ENCODE measurements at places on chromosomes 2 and 18.

- no peak for DNase-seq
These were observed 48.3 kb downstream of the DLGAP1 start for GRCh38 chr18:4406856-4407255.

DNA sequence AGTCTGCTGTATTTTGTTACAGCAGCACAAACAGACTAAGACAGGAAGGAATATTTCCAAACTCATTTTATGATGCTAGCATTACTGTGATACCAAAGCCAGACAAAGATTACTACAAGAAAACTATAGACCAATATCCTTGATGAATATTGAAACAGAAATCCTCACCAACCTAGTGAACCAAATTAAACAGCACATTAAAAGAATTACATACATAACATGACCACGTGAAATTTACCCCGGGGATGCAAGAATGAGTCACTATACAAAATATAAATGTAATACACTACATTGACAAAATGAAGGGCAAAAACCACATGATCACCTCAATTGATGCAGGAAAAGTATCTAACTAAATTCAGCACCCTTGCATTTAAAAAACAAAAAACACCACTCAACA is 112.6 kb downstream of the CHN1 start:
- no peak for DNase-seq

DNA sequence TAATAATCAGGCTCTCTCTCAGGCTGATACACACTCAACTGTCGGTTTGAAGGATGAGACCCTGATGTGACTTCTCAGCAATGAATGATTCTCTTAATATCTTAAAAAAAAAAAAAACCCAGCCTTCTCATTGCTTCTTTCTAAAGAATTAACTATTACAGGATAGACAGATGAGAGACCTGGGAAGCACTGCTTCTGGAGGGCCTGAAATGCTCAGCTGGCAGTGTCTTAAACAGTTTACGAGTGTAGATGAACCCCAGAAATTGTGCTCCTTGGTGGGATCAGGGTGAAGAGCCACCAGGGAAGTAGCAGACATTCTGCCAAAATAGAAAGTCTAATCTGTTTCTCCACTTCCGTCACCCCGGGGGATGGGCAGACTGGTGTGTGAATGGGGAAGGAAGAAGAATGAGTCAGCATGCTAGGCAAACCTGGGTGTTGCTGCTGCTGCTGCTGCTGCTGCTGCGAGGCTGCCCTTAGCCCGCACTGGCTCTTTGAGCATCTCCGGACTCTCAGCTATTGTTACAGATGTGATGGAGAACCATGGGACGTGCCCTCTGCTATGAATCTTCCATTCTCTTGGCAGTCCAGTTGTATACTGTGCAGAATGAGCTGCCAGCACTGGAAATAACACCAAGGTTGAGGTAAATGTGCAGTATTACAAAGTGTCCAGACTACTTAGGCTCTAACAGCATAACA is 158.4 kb downstream of the SETBP1 start:
- DNase-seq, result peak; percentile 52

GRCh38 chr2:24912986-24913385 is 7.1 kb downstream of the ADCY3 start:
- DNase-seq, result no peak

- peak; percentile 18 for DNase-seq
These were observed 107.1 kb downstream of the CSRNP3 start for GRCh38 chr2:165576409-165577154.

GRCh38 chr2:127280693-127281092 is 13.3 kb downstream of the ERCC3 start:
- no peak for DNase-seq

GRCh38 chr18:79801641-79802040 is 3.9 kb downstream of the KCNG2 start:
- no peak for DNase-seq

- peak; percentile 40 for DNase-seq
These were observed 2.3 kb downstream of the CYRIA start for GRCh38 chr2:16663121-16663905.

DNA sequence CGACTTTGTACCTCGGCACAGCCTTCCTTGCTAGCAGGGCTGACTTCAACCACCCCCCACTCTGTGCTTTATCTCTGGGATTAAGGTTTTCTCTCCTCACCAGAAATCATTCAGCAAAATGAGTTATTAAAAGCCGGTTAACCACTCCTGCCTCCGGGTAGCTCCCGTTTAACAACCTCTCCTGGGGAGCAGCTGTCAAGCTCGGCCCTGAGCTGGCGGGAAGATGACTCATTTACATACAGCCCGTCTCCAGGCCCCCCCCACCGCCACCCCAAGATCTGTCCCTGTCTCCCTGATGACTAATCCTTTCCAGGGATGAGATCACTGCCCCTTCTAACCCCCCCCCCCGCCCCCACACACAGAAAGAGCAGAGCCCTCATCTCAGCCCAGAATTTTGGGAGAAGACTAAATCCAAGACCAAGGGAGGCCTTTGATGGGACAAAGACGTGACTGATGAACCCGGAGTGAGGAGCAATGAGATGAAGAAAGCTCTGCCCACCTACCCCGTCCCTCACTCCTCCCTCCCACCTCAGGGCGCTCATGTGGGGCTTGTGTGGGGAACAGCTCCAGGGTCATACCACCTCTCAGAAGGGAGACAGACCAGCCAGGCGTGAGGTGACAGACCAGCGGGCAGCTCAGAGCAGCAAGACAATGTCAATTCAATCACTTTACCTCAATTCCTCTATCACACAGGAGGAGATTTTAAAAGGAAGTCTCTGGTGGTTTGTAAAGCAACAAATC is 131.4 kb downstream of the MSH2 start:
- no peak for DNase-seq

GRCh38 chr2:221005338-221005737 is 566.8 kb downstream of the EPHA4 start:
- DNase-seq, result no peak

DNA sequence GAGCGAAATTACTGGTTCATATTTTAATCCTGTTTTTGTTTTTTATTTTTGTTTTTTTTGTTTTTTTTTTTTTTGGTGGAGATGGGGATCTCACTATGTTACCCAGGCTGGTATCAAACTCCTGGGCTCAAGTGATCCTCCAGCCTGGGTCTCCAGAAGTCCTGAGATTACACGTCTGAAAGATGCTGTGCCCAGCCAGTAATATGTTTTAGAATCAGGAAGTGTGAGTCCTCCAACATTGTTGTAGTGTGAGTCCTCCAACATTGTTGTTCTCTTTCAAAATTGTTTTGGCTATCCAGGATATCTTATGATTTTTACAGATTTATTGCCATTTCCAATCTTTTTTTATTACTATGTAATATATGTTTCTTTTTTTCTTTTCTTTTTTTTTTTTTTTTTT is 23.1 kb downstream of the TPRKB start:
- DNase-seq, result no peak

DNA sequence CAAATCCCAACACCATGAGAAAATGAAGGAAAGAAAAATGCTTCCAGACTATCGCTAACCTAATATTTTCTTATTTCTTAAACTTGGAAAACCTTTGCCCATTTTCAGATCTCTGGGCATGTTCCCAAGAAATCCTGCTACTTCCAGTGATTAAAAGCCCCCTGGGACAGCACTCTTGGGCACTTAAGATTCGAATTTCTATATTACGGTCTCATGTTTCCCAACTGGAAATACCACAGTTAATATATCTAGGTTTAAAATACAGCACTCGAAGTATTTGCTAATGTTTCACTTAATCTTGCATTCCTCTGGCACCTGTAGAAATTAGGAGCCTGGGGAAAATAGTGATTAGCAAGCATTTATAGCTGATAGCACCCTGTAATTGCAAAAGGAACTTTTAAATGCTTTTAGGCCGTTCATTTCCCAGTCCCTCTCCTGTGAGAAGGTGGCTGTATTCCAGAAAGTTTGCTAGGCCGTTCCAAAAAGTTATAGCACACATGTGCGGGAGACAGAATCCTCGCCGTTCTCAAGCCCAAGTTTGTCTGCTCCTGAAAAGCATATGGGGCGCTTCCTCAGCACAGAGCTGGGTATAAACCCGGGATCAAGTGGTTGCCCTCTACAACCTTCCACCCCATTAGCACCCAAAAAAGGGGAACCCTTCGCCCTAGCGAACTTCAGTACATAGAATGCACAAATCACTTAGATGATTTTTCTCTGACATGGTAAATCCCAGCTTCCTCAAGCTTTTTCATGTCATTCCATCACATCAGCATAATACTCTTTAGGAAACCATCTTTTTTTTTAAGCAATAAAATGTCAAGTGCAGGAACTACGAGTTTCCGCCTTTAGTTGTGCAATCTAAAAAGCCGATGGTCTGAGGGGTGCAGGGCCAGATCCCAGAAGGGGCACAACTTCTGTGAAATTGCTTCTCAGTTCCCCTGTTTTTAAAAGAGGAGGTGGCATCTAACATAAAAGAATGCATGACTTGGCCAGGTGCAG is 60.6 kb downstream of the DIPK1C start:
- DNase-seq, result no peak

DNA sequence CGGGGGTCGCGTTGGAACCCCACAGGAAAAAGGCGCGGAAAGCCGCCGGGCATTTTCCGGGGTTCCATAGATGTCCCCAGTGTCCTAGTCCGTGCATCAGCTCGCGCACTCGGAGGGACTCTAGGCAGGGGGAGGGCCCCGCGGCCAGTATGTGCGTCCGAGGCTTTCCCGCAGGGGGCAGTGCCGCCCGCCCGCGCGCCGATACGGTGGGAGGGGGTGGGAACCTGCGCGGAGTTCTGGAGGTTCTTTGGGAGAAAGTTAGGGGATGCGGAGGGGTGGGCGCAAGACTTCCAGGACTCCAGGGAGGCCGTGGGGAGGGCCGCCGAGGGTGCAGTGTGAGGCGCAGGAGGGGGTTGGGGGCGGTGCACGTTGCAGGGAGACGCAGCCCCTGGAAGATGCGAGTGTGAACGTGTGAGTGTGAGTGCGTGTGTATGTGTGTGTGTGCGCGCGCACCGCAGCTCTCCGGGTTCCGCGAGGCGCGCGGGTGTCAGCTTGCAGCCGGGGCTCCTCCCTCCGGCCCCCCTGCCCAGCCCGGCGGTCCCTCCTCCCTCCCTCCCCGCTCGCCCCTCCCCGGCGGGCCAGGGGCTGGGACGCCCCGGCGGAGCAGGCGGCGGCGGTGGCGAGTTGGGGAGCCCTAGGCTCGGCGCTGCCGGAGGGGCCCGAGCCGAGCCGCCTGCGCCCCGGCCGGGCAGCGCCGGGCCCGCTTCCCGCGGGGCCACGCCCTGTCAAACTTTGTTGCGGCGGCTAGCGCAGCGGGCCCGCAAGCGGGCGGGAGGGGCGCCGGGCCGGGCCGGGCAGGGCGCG is at the start of gene TCF7L1:
Gene TCF7L1 (plus strand): TSS at position 559 of the 804 bp plus-strand sequence. CDS start 293 bp downstream, outside the sequence.
- no peak for DNase-seq

- DNase-seq, result no peak
These were observed 336.5 kb upstream of the LRP1B start for GRCh38 chr2:142467321-142467720.

DNA sequence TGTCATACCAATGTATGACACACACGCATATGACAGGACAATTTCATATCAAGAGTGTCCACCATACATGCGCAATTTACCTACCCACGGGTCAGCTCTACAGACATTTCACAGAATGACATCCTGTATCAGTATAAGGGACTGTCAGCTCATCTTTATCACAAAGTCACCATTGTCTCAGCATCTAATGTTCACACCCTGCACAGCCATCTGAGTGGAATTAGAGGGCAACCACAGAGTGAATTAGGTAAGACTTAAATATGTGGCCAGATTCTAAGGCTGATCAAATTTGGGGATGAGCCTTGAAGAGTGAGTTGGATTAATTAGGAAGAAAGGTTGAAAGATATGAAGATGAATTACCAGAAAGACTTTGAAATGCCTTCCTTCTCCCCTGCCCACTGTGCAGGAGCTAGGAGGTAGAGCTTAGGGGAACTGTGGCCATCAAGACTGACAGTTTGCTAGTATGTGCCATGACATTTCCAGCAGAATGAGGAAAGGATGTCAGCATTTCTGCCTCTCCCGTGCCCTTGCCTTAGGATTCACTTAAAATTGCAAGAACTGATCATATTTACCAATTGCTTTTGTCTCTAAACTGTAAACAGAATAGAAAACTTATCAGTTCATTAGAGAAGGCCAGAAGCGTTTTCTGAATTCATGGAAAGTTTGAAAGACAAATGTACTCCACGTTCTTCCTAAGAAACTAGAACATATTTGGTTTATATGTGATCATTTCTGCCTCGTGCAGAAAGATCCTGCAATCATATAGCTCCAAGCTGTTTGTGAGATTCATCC is 121.1 kb downstream of the DDX1 start:
- DNase-seq, result no peak

- DNase-seq, result no peak
These were observed 181.5 kb upstream of the ZFP36L2 start for GRCh38 chr2:43407935-43408334.

GRCh38 chr2:16587601-16588000 is 78.0 kb downstream of the CYRIA start:
- DNase-seq, result no peak

- DNase-seq, result no peak
These were observed 40.3 kb upstream of the FBXO11 start for GRCh38 chr2:47946593-47946992.

DNA sequence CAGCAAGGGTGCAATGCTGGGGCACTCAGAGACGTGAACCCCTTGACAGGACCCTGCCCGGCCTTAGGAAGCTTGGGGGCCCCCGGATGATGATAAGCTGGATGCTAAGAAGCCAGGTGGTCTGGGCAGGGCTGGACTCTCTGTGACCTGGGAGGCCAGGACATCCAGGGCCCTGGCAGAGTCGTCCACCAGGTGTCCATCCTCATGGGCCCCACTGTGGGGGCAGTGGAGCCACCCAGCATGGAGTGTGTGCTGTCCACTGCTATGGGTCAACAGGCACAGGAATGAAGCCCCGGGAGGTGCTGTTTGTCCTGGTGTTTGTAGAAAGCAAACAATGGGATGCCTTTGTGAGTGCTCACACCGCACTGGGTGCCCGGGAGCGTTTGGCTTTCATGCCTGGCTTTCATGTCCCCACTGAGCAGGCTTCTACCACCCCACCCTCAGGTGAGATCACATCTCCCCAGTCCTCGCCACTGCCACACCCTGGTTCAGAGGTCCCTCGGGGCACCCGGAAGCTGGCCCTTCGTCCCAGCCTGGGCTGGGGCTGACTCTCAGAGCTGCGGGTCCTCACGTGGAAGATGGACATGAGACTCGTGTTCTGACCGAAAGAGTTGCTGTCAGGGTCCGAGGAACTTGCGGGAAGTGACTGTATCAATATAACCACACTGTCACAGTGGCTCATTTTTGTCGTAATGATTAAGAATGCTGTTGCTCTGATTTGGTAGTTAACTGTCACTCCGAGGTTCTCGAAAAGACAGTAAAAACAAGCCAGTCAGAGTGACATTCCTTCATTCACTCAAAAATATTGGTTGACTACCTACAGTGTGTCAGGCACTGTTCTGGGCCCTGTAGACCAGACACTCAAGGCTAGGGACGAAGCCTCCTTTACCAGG is 53.3 kb downstream of the INHBB start:
- DNase-seq, result no peak

DNA sequence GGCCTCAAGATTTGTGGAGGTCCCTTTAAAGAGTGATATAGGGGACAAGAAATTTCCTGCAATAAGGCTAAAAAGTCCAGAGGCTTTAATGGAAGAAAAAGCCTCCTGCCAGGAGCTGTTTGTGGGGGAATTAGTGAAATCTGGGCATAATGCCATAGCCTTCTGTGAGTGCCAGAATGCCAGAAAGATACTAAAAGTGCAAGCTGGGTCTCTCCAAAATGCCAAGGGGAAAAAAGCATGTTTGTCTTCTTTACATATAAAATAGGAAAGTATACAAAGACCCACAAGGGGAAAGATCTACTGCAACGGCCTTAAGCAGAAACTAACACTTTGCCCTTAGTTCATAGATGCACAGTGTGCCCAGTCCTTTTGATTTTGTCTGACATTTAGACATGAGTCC is 647.7 kb upstream of the ZNF804A start:
- DNase-seq, result no peak

- DNase-seq, result no peak
These were observed 26.5 kb downstream of the EPAS1 start for GRCh38 chr2:46323730-46324129.

All from NAMALWA (cell line).